Activated CD4-positive, alpha-beta T cell treated with anti-CD3 and anti-CD28 coated beads, Interleukin-2, Interleukin-4, amounts not matched to agents 100 ng/mL and 50 ng/mL, durations not matched to agents 16 hours and 8 hours (primary cell): ENCODE measurements at places on chromosomes 12 and 14.

DNA sequence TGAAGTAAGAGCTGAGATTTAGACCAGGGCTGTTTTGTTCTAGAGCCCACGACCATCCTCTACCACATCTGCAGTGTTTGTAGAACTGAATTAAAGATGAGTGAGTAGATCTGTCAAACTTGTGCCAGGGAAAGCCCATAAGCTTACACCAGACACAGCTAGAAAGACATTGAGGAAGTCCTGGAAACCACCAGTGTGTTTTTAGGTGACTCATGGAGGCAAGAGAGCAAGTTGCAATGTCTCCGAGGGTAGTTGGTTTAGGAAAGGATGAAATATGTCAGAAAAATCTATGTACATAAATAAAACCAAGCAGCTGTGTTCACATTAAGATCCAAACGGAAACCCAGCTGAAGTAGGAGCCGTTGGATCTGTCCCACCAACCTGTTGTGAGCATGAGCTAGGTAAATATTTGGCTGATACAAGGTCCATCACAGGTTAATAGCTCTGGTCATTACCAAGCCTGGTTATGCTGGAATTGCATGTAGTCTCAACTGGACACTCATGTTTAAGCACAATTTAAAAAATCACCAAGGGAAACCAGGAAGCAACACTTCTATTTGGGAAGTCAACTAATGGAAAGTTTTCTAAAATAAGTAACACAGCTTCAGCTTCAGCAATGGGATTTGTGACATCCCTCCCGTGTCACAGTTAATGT lies 49.9 kb upstream of the PLEKHG3 start:
- DNase-seq: peak; percentile 15

- no peak for DNase-seq
These were observed 1.4 kb upstream of the ANO4 start for GRCh38 chr12:100793182-100793581.

DNA sequence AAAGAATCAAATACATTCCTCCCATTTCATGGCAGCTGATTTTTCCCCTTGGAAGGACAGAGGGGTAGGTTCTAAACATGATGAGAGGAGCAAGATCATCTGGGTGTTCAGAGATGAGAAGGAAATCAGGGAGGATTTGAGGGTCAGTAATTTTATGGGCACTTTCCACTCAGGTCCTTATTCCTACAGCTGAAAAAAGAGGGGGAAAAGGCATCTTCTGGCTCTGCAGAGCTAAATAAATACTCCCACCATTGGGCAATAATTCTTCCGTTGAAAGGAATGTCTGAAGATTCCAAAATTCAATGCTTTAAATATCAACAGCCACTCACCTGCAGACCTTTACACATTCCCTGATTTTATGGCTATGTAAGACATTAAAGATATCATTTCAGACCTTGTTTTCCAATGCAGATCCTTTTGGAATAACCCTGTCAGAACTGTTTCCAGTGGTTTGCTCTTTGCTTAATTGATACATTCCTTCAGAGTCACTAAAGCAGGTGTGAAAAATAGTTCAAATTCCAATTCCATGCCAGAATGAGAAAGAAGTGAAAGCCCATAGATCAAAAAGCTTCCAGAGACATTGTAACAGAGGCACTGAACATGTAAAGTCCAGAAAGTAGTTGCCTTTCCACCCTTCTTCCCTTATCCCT lies 233.3 kb upstream of the KRR1 start:
- no peak for DNase-seq

GRCh38 chr14:41957459-41957858 lies 350.8 kb downstream of the LRFN5 start:
- no peak for DNase-seq

- peak; percentile 94 for DNase-seq
These were observed at the start of gene ABCD2 for GRCh38 chr12:39619660-39620433. Gene ABCD2 (minus strand): TSS chr12:39619803. CDS start chr12:39619615, 188 bp downstream.

DNA sequence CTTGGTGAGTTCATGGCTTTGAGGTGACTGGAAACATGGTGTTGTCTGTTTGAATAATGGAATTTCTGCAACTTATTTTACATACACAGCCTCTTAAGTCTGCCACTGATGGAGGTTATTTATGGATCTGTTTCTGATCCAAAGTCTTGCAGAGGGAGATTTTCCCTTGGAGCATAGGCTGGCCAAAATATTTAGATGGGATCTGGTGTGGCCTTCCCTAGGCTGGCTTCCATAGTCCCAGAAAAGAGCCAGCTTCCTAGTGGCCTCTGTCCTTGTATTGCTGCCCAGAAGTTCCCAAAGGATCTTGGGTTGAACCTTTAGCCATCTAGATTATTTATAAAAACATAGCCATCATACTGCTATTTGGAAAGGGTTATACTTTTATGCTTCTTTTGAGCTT lies 491.1 kb upstream of the RGS6 start:
- DNase-seq: no peak

GRCh38 chr12:32290411-32290810 lies 108.9 kb upstream of the FGD4 start:
- no peak for DNase-seq

DNA sequence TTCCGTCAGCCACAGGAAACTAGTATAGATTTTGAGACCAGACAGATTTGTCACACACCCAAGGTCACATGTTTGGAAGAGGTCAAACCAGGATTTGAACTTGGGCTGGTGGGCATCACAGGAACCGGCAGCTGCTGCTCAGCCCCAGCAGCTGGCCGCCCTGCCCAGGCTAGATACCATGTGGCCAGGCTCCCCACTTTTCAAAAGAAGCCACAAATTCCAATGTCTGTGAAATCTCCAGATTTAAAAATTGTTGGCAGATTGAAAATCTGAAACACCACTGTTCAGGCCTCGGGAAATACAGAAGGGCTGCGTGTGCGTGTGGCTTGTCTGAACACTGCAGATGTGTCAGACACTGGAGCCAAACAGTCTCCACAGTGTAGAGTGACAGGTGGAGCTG lies 30.4 kb downstream of the MMAB start:
- DNase-seq: no peak

- DNase-seq: no peak
These were observed 905.1 kb upstream of the USP15 start for GRCh38 chr12:61355105-61355504.

DNA sequence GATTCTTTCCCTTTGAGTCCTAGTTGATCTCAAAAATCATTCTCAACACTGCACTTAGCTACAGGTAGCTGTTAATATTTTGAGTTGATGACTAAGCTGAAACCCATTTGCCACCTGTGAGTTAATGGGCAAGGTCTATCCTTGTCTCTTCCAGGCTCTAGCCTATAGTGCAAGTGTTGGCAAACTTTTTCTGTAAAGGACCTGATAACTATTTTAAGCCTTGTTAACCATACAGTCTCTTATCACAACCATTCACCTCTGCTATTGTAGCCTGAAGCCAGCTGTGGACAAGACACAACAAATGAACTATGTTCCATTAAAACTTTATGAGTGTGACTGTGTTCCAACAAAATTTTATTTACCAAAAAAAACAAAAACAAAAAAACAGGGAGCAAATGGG lies 19.4 kb downstream of the RAP1B start:
- DNase-seq: no peak

- DNase-seq: no peak
These were observed 27.6 kb downstream of the JAG2 start for GRCh38 chr14:105141026-105141425.

- peak; percentile 54 for DNase-seq
These were observed 5.3 kb upstream of the ACACB start for GRCh38 chr12:109110988-109111495.
